ENCODE measurements at places on chromosomes 2 and 18. TPM values are rescaled to one million over a fixed set of nuclear protein-coding genes. Genes with fewer than 3 reads are reported as not detected.
A peak's percentile ranks its signal among the peaks of the same experiment; 100 is the strongest.

The FAM110C gene
- polyA plus RNA-seq, result 8.3 TPM

- DNase-seq, result no peak
These were observed 5.5 kb downstream of the PDE11A start for GRCh38 chr2:178066890-178067669.

DNA sequence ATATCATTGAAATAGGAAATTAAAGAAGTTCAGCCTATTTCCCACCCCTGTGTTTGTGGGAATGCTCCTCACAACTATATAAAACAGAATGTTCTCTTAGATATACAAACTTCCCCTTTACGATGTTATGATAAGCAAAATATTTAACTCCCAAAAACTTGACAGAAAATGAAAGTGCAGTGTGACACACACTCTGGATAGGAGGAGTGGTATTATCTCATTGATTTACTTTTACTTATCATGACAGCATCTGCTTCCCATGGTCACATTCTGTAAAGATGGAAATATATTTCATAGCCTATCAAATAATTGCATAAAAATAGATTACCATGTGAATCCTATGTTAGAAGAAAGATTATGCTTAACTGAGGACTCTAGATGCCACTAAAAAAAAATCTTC lies 96.6 kb upstream of the STK17B start:
- no peak for DNase-seq

DNA sequence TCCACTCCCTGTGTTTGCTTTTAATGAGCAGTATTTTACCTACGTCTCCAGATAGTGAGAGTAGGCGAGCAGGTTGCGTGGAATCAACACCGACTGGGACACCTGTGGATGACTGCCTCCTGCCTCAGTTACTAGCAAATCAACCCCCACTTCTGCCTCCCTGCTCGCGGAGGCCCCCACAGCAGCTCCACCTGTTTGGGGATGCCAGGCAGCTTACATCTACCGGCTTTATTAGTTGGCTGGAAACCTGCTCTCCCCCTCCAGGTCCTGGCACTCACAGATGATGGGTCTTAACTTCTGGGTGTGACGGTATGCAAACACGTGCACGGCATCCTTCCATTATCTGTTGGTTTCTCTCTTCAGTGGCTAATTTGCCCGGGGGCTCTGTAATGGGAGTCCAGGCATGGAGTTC lies 164.4 kb upstream of the SESTD1 start:
- no peak for DNase-seq

- no peak for DNase-seq
These were observed 93.5 kb upstream of the NEDD4L start for GRCh38 chr18:57950542-57950941.

DNA sequence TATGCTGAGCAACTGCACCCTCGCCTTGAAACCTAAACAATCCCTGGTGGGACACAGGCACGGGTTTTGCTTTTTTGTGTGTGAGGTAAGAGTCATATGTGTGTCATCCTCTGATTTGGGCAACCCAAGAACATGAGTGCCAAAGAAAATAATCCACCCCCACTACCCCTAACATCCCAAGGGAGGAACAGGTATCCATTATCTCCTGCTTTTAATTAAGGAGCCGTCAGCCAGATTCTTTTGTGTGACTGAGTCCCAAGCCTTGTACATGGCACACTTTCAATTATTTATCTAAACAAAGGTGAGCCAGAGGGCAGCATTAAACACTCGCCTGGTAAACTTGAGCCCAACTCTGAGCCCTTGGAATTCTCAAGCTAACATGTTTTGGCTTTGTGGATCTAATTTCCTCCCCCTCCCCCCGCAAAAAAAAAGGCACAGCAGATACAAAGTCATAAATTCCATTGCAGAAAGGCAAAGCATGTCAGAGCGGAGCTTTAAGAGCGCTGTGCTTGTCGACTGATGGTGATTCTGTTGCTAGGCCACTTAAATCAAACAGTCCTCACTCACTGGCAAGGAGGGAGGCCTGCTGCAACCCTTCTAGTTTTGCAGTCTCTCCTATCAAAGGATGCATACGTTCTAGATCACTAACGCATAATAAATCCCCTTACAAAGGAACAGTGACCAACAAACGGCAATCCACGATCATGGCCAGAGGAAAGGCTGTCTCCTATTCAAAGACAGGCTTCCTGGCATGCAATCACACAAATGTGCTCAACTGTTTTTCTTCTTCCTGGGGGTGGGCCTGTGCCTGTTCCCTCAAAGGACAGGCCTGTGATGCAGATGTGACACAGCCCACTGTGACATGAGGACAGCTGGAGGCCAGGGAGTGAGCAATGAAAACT lies 143.5 kb upstream of the LMAN1 start:
- no peak for DNase-seq

DNA sequence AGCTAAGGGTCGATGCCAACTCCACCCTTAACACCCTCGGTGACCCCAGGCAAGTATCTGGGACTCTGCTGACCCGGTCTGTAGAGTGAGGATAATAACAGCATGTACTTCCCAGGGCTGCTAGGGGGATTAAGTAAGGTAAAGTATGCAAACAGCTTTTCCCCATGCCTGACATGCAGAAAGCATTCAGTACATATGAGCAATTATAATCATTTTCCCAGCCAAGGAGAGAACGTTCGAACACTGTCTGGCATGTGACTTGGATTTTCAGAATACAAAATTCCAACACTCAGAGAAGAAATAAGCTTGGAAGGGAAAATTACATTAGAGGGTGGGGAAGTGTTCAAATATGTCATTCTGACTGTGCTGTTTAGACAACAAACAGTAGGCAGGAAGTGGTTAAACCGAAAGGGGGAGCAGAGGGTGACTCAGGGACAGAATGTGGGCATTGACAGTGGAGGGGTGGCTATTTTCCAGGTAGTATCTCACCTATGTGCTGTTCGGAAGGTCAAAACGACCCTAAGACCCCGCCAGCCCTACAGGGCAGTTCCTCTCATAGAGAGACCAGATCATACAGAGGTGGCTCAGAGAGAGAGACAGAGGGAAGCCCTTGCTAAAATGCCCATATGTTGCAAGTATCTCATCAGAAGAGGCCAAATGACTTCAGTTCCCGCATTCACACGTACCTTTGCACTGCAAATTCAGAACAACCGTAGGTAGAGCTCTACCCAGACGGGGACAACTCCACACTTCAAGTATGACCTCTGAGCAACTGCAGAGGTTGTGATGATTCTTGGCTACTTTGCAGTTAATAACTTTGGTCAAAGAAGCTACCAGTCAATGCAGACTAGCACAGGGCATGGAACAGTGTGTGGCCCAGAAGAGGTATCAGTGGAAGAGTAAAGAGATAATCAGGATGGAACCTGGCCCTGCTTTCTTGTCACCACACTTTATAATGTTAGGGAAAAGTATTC lies 14.8 kb downstream of the ASPRV1 start:
- DNase-seq, result no peak

GRCh38 chr18:45839414-45840395 lies 14.2 kb downstream of the SIGLEC15 start:
- peak; percentile 64 for DNase-seq

DNA sequence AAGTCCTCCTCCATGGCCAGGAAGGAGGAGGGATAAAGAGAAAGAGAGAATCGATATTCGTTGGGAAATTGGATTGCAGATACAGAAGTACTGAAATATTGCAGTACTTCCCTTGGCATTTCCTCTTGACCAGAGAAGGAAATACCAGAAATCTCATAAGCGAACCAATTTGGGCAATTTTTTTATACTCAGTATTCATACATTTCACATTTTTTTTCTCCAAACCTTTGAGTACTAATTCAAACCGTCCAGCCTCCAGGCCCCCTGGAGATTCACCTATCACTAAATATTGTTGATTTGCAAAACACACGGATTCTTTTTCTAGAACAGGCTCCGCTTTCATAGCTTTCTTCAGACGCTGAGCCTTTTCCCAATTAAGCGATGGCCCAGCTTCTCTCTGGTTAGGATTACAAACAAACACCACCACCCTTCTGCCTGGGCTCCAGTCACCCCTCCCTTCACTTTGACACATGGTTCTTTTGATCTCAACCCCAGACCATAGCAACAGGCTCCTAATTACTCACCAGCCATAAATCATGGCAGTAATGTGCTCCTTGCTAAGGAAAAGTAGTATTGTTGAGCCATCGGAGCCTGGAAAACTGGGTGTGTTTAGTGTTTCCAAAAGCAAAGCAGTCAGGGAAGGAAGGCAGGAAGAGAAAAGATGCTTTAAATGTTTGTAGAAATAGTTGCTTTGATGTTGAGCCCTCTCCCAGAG lies 138.4 kb upstream of the CCDC68 start:
- peak; percentile 79 for DNase-seq

- DNase-seq, result no peak
These were observed 57.8 kb downstream of the C2orf76 start for GRCh38 chr2:119308793-119309330.

DNA sequence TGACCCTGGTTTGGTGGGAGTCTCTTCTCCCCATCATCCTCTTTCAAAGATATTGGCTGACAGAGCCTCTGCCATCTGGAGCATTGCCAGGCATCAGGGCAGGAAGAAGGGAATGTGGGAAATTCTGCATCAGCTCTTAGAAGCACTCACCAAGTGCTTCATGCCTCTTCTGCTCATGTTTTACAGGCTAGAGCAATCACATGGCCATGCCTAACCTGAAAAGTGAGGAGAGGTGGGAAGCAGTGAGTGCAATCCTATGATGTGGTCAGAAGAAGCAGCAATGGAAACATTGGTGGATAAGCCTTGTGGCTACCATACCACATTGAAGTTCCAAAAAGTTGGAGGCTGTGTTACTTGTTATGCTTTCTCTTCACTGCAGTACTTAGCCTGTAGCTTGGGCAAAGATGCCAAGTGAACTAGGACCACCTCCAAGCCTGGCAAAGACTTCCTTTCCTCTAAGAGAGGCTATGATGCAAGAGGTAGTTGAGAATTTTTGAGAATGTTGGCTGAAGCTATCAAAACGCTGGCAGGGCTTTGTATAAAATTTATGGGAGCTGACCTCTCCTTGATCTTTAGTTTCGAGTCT lies 64.1 kb downstream of the BCL2L11 start:
- no peak for DNase-seq

DNA sequence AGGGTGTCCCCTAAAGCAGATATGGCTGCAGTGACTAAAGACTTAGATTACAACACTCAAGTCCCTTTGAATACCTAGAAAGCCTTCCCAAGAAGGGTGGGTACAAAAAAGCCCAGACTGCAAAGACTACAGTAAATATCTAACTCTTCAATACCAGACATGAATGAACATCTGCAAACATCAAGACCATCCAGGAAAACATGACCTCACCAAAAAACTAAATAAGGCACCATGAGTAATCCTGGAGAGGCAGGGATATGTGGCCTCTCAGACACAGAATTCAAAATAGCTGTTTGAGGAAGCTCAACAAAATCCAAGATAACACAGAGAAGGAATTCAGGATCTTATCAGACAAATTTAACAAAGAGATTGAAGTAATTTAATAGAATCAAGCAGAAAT lies 138.2 kb upstream of the OTOS start:
- no peak for DNase-seq

DNA sequence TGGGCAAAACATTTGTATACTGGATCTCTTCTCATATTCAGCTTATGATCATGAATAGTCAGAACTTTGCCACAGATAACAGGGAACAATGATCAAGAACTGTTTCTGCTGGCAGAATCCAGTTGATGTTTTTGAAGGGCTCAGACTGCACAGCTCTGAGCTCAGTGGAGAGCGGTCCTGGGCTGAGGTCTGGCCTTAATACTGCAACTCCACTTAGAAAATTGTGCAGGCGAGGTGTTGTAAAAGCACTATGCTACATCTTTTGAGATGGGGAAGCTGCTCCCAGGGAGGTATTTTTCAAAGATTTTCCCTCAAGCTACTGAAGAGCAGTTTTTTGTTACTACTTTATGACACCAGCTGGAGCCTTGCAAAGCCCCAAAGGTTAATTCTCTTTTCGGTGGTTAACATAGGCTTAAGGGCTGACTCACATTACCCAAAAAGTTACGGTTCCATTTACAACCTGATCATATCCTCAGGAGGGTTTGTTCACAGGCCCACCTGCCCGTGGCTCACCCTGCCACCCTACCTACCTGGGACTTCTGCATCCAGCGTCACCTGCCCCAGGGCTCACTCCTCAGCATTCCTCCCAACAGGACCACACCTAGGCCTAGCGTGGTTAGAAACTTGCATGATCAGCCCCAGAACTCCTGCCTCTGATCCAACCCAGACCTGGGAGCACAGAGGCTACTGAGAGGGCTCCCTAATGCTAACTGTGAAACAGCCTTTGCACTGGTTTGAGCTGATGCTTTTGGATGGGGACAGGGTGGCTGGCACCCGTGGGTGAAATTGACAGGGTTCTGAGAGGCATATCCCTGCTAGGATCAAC lies 114.4 kb downstream of the NCK2 start:
- no peak for DNase-seq

The GAREM1 gene
- polyA plus RNA-seq, result 7.0 TPM

GRCh38 chr2:99911736-99912135 lies 230.7 kb downstream of the AFF3 start:
- no peak for DNase-seq

DNA sequence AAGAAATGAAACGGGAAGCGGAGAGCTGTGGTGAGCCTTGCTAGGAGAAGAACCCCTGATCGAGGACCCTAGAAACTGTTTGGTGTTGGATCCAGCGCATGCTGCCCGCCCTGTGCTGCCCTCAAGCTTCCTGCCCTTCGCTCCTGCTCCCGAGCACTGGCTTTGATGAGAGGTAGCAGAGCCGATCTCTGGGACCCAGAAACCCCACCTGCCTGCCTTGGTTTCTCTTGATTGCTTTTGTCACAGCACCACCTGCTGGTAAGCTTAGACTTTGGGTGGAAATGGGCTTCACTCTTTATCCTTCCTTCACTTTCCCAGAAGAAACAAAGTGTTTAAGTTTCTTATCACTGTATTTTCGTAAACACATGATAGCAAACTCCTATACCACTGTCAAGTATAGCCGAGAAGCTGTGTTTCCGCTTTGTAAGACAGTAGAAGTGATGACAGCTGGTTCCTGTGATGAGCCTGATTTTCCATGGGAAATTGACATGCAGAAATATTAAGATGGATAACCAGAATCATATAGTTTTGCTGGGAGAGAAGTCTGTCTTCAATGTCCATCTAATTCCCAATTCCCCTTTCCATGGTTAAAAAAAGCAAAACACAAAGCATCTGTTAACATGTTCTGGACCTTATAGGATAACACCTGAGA lies 267.4 kb downstream of the PHLPP1 start:
- DNase-seq, result peak; percentile 90

The LRP2 gene
- 44.7 TPM for polyA plus RNA-seq

DNA sequence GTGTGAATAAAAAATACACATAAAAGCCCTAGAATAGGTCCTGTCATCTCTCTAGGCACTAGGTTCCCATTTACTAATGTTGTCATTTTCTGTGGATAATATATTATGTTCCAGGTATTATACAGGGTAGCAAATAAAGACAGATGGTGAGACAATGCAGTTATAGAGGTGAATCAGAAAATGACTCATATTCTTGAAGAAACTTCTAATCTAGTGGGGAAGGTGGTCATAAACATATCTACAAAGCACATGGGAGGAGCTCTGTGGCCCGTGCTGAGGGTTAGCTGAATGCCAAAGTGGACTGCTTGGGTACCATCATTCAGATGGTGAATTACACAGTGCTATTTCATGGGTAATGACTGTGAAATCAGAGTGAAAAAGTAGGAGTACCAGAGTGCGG lies 700.9 kb downstream of the ERBB4 start:
- no peak for DNase-seq

The SCG2 gene
- polyA plus RNA-seq, result 0.30 TPM

Data from kidney (tissue), 22 donors.